Liver (tissue), 10 donors: ENCODE measurements at places on chromosomes 3 and 15.

- no peak overlapping the region for H3K4me3 ChIP-seq
- no peak overlapping the region for H3K27ac ChIP-seq
These were observed 177.2 kb downstream of the CBLB start for GRCh38 chr3:105691633-105692032.

DNA sequence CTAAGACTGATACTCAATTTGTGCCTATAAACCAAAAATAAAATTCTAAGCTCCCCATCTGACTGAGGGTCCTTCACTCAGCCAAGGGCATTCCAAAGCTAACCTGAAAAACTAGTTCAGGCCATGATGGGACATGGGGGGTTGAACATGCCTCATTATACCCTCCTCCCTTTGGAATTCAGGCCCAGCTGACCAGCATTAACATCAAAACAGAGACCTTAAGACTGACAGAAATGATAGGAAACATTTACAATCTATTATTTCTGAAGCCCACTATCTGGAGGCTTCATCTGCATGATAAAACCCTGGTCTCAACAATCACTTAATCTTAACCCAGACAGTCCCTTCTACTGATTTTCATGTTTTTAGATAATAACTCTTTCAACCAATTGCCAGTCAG is 140.4 kb downstream of the ANO10 start:
- no peak overlapping the region for H3K27ac ChIP-seq
- H3K27me3 ChIP-seq = no peaks in the 10 kb centered on the region
- no peaks in the 10 kb centered on the region for H3K36me3 ChIP-seq
- no peak overlapping the region for H3K4me3 ChIP-seq

DNA sequence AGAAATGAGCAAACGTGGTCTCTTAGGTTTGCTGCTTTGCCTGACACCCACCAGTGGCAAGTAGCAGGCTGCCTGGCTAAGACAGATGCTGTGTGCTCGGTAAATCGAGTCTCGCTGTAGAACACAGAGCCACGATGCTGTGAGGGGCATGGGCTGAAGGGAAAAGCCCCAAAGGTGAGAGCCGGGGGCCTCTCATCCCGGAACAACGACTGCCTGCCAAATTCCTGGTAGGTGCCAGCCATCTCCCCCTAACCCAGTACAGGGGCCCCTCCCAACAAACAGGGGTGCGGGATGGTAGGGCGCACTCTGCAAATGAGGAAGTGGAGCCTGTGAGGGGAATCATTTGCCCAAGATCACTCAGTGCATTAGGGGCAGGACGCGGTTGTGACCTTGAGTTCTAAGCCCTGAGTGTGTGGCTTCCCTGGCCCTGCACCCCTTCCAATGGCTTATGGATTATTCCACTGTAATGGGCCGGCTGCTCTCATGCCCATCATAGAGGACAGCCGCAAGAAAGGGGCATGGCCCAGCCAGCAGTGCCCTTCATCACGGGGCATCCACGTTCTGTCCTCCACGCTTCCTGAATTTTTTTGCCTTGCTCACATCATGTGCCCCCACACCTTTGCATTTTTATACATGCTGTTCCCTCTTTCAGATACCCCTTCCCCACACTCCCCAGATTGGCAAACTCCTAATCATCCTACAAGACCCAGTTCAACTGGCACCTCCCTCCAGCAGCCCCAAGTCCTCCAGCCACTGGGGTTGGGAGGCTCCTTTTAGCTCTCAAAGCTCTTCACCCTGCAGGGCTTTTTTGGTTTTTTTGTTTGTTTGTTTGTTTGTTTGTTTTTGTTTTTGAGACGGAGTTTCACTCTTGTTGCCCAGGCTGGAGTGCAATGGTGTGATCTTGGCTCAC is 125.4 kb downstream of the NUP210 start:
- no peaks in the 10 kb centered on the region for H3K36me3 ChIP-seq
- no peak overlapping the region for H3K4me3 ChIP-seq
- H3K27me3 ChIP-seq = no peaks in the 10 kb centered on the region

DNA sequence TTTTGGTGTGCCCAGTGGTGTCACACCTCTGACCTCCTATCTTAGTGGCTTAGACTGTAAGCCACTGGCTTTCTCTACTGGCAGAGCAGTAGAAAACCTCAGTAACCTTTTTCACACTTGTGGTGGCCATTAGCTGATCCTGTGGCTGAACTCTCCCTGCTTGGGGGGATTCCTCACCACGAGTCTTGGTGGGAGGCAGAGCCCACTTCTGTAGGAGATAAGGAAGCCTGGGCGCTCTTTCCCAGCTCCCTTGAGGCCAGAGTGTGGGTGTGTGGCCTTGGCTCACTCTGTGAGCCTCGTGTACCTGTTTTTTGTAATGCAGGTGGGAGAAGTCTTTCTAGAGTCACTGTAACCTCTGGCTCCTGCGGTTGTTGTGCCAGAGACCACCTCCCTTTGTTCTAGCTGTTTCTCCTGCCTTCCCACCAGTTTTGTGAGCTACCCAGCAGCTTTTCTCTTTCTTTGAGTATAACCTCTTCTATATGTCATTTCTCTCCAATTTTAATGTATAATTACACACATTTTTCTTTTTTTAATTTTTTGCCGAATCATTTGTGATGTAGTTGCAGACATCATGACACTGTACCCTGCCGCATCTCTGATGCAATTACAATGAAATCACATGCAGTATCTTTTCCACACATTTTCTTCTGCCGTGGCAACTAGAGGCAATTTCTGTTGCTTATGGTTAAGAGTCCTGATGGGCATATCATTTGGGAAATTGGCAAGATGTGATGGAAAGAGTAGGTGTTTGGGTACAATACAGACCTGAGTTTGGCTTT is 13.8 kb downstream of the XCR1 start:
- no peaks in the 10 kb centered on the region for H3K27me3 ChIP-seq
- H3K4me3 ChIP-seq = no peak overlapping the region
- H3K36me3 ChIP-seq = no peaks in the 10 kb centered on the region

DNA sequence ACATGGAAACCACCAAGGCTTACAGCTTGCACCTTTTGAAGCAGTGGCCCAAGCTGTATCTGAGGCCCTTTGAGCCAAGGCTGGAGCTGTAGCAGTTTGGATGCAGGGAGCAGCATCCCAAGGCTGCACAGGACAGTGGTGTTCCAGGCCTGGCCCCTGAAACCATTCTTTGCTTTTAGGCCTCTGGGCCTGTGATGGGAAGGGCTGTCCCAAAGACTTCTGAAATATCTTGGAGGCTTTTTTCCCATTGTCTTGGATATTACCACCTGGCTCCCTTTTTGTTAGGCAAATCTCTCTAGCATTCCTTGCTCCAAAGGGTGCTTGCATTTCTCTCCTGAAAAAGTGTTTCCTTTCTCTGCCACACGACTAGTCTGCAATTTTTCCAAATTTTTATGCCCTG is 302.8 kb upstream of the MDFIC2 start:
- H3K27me3 ChIP-seq = no peaks in the 10 kb centered on the region
- H3K4me1 ChIP-seq = no peaks in the 10 kb centered on the region
- H3K4me3 ChIP-seq = no peak overlapping the region
- no peak overlapping the region for H3K27ac ChIP-seq

- DNase-seq = no peak
- H3K27ac ChIP-seq = no peak overlapping the region
- peaks cover 6% of the 10 kb centered on the region for H3K4me1 ChIP-seq
- no peaks in the 10 kb centered on the region for H3K36me3 ChIP-seq
- no peaks in the 10 kb centered on the region for H3K27me3 ChIP-seq
These were observed 48.6 kb downstream of the RARB start for GRCh38 chr3:25476639-25477038.

GRCh38 chr15:83745771-83746170 is 91.8 kb downstream of the ADAMTSL3 start:
- no peak overlapping the region for H3K4me3 ChIP-seq
- H3K27ac ChIP-seq = no peak overlapping the region
- H3K27me3 ChIP-seq = no peaks in the 10 kb centered on the region
- no peak for DNase-seq

GRCh38 chr3:133280586-133280985 is 119.3 kb upstream of the BFSP2 start:
- no peaks in the 10 kb centered on the region for H3K4me1 ChIP-seq
- no peak overlapping the region for H3K4me3 ChIP-seq
- H3K27ac ChIP-seq = no peak overlapping the region
- H3K27me3 ChIP-seq = no peaks in the 10 kb centered on the region
- DNase-seq = no peak
- H3K36me3 ChIP-seq = no peaks in the 10 kb centered on the region

GRCh38 chr15:92637626-92638025 is 17.9 kb downstream of the FAM174B start:
- no peak for DNase-seq
- no peak overlapping the region for H3K4me3 ChIP-seq
- no peak overlapping the region for H3K27ac ChIP-seq
- no peaks in the 10 kb centered on the region for H3K27me3 ChIP-seq
- no peaks in the 10 kb centered on the region for H3K36me3 ChIP-seq
- H3K4me1 ChIP-seq = peaks cover 8% of the 10 kb centered on the region

- DNase-seq = no peak
- no peak overlapping the region for H3K4me3 ChIP-seq
- H3K4me1 ChIP-seq = no peaks in the 10 kb centered on the region
- no peak overlapping the region for H3K27ac ChIP-seq
- no peaks in the 10 kb centered on the region for H3K27me3 ChIP-seq
These were observed 14.0 kb downstream of the CAPN3 start for GRCh38 chr15:42373274-42373673.
